ENCODE measurements at places on chromosomes 13 and 19.

GRCh38 chr19:2148482-2149135 lies 2.8 kb downstream of the AP3D1 start:
- no peak for DNase-seq

GRCh38 chr13:50389726-50390125 lies 374.5 kb downstream of the KCNRG start:
- no peak for DNase-seq

- DNase-seq: no peak
Measured at GRCh38 chr19:46791944-46792343, 3.5 kb upstream of the SLC1A5 start.

DNA sequence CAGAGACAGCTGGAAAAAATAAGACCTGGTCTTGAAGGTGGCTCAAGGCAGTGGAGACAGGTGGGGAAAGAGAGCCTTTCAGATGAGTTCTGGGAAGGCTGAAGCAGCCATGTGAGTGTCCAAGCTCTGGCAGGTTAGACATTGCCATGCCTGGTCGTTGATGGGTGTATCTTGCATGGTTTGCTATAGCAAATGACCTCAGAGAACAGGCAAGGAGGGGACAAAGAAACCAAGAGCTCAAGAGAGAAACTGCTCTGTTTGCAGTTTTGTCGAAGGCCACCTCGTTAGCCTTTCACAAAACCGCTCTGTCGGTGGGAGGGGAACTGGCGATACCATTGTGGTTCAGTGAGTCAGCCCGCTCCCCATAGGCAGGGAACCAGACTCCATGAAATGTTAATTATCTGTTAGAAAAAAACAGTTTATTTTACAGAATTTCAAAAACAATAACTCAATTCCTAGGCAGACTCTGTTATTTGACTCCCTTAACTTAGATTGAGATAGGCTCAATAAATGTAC lies 82.8 kb upstream of the ARGLU1 start:
- no peak for DNase-seq

DNA sequence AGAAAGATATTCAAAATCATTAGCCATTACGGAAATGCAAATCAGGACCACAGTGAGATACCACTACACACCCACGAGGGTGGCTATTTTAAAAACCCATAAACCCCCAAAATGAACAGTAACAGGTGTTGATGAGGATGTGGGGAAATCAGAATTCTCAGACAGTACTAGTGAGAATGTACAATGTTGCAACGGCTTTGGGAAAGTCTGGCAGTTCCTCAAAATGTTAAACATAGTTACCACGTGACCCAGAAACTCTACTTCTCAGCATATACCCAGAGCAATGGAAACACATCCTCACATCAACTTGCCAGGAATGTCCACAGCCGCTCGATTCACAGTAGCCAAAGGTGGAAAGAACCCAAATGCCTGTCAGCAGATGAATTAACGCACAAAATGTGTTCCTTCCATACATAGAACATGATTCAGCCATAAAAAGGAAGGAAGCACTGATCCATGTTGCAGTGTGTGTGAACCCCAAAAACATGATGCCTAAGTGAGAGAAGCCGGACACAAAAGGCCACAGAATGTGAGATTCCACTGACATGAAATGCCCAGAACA lies 7.0 kb downstream of the PLVAP start:
- no peak for DNase-seq

DNA sequence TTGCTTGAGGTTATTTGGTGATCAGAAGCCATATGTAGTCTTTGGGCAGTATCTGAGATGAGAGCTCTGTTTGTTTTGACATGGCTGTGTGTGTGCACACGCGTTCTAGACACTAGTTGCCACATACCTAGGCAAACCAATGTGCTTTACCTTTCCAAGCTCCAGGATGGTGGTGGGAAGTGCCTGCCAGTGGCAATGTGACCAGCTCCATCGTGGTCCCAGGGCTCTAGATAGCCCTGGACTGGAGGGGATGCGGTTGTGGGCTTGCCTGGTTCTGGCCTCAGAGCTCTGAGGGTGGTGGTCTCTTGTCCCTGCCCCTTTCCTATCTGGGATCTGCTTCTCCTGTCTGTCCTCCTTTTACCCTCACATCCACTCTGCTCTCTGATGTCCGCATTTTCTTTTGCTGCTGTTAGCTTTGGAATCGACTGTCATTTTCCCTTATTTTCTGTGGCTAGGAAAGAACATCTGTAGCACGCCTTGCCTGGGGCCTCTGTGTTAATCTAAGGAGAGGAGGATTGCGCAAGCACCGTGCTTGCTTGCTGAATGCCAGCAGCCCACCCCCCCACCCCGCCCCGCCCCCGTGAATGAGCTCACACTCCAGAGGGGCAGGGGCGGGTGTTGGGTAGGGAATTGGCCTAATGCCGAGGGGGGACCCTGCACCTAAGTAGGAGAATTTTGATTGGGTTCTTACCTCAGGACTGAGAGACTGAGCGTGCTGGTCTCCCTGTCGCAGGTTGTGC lies 89.5 kb downstream of the ARHGEF7 start:
- DNase-seq: no peak

- no peak for DNase-seq
Measured at GRCh38 chr19:31436121-31436776, 87.0 kb upstream of the TSHZ3 start.

DNA sequence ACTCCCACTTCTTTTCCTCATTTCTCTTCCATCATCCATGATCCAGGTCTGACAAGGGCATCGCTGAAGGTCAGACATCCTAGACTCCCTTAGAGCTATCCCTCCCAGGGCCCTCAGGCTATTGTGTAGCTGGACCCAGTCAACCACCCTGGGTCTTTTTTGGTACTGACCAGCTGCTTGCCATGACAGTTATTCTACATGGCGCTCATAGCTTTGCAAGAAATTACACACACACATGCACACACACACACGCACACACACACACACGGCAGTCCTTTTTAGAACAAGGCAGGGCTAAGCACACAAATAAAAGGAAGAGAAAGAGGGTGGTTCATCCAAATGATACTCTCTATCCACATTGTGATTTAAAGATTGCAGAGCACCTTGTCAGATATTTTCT lies 18.3 kb downstream of the SIAH3 start:
- DNase-seq: no peak

DNA sequence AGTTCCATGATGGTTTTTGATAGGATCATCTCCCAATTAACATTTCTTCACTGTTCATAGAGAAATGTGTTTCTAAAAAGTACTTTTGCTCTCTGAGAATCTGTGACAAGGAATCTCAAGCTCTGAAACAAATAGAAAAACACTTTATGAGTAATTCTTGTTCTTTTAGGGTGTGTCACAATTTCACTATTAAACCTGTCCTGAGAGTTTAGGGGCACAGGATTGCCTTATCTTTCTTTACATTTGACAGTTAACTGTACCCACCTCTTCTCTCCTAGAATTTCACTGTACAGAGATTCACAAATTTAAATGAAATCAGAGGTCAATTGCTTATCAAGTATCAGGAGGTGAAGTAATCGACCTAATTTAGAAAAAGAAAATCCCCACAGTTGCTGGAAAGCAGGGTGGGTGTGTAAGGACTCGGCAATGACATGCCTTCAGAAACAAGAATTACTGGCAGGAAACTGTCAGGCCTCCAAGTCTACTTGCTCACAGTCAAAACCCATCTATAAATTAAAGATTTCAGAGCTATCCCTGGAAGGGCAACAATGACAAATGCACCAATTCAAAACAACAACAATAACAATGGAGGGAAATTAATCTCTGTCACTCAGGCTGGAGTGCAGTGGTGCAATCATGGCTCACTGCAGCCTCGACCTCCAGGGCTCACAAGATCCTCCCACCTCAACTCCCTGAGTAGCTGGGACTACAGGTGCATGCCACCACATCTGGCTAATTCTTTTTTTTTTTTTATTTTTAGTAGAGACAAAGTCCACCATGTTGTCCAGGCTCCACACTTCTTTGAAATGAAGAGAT lies 250.2 kb downstream of the ABCC4 start:
- DNase-seq: no peak

GRCh38 chr13:99422586-99423220 lies 78.6 kb upstream of the TM9SF2 start:
- no peak for DNase-seq

GRCh38 chr19:54955376-54955775 lies 8.0 kb upstream of the NLRP7 start:
- DNase-seq: no peak

DNA sequence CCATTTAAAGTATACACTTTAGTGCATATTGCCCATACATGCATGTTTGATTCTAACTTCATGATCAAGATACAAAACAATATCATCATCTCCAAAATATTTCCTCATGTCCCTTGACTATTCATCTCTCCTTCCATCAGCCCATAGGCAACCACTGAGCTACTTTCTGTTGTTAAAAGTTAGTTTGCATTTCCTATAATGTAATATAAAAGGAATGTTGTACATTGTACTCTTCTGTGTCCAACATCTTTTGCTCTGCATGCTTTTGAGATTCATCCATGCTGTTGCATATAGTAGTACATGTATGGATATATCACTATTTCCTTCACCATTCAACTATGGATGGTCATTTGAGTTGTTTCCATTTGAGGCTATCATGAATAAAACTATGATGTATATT lies 74.7 kb downstream of the ITGBL1 start:
- no peak for DNase-seq

- DNase-seq: no peak
Measured at GRCh38 chr19:647566-648284, 8.0 kb downstream of the FGF22 start.

GRCh38 chr13:46380242-46380641 lies 6.8 kb downstream of the RUBCNL start:
- no peak for DNase-seq

- DNase-seq: no peak
Measured at GRCh38 chr13:98990701-98991100, 12.8 kb upstream of the DOCK9 start.

GRCh38 chr19:29326351-29326750 lies 113.4 kb upstream of the UQCRFS1 start:
- no peak for DNase-seq

DNA sequence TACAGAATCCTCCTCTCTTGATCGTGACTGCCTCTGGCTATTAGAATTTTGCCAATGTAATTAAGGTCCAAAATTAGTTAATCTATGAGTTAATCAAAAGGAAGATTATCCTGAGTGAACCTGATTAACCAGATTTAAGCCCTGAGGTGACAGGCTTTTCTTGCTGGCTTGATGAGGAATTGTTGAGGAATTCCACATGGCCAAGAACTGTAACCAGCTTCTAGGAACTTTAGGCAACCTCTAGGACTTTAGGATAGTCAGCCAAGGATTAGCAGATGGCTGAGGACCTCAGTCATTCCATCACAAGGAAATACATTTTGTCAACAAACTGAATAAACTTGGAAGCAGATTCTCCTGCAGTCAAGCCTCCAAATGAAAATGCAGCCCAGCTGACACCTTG lies 84.8 kb downstream of the STOML3 start:
- DNase-seq: no peak

DNA sequence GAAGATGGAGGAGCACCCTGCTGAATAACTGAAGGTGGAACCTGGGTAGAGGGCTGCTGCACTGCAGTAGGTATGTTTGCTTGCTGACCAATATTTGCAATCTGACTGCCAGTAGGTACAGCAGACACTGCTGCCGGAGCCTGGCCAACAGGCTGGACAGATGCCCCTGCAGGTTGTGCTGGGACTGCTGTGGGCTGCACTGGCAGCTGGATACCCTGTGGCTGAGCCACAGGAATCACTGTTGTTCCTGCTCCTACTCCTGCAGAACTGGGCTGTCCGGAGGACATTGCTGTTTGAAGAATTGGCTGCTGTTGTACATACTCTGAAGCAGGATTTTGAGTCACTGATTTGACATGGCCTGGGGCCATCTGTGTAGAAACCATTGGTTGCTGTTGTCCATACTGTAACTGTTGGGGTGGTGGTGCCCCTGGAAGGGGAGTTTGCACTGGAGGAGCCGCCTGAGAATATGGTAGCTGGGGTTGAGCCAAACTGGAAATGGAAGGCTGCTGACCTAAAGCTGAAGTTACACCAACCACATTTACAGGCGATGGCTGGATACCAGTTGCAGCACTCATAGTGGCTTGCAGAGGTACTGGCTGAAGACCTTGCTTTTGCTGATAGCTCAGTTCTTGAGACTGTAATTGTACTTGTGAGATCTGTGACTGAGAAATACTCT lies 2.2 kb downstream of the TSC22D1 start:
- DNase-seq: peak; percentile 23
